NCI-H1930 (cell line): ENCODE measurements at places on chromosomes 1 and 21.

DNA sequence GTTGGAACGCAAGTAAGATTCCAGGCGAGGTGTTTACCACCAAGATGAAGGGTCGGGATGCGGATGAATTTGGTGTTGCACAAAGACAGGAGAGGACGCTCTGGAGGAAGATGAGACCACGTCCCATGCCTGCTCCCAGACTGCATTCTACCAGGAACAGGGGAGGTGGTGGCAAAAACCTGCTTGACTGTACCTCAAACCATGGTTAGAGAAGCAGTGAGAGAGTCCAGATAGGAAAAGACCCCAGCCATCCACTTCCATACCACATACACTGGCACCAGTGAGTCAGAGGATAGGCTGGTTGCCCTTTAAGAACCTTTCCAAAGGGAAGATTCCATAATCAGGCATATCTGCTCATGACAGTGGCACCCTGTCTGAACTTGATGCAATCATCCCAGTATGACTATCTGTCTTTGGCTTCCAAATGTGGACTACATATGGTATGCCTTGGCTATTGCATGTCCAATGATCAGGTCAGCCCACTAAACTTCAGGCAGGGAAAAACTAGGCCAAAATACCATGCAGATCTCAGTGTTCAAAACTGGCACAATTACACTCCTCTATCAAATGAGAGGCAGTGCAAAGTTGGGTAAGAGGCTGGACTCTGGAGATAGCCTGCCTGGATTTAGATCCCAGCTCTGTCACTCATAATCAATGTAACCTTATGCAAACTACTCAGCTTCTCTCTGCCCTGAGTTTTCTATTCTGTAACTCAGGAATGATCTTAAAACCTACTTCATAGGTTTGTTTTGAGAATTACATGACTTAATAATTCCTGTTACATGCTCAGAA is 20.6 kb downstream of the NPR1 start:
- DNase-seq = no peak

- no peak for DNase-seq
These were observed 44.9 kb downstream of the ACOT7 start for GRCh38 chr1:6348511-6349191.

- DNase-seq = no peak
These were observed 87.6 kb downstream of the ACTL8 start for GRCh38 chr1:17842686-17843085.

DNA sequence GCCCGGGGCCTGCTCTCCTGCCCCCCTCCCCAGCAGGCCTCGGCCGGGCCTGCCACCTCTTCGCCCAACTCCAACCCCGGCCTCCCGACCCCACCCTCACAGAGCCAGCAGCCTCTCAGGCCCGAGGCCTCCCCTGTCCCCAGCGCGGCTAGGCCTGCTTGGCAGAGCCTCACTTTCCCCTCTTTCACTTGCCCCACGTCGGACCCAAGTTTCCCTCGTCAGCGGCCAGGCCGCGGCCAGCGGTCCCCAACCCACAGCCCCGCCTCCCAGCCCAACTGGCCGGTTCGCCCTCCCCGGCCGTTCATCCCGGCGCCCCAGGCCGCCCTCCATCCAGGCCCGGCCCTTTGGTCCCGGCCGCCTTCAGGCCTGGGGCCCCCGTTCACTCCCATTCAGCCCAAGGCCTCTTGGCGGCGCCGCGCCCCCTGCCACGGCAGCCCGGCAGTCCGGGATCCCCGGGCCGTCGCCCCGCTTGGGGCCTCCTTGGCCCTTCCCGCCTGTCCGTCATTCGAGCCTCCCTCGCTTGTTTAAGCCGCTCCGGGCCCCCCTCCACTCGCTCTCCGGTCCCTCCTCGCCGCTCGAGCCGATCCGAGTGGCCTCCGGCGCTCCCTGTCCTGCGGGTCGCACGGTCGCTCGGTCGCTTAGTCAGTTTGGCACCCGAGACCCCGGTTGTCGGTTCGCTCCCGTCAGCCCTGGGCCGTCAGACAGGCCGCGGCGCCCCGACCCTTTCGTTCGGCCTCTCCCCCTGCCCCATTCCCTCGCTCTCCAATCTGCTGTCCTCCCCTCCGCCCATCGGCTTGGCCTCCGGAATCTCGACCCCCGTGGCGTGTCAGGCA is 1.4 kb downstream of the LRRC41 start:
- peak; percentile 17 for DNase-seq

DNA sequence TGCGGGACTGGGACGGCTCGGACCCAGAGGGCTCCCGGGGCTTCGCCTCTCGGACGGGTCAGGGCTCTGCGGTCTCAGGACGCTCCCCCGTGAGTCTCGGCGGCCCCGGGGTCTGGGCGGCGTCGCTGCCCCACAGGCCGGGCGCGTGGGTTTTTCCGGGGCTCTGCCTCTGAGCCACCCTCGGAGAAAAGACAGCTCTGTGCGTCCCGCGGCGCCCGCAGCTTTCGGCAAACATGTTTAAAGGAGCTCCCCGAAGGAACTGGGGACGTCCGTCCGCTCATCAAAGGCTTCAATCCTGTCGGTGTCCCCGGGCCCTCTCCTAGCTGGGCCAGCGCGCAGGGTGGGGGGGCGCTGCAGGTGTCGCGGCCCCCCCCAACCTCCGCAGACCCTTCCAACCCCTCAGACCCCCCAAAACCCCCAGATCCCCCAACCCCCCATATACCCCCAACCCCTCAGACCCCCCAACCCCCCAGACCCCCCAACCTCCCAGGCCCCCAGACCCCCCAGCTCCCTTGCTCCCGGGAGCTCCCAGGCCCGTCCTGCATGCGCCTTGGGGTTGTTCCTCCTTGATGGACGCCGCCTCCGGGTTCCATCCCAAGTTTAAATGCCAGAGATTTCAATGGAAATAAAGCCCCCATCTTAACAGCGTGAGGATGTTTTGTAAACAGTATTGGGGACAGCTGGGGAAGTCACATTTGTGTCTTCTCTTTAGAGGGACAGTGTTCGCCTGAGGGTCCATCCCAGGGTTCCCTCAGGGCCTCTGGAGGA is 996 bp upstream of the C1orf159 start:
- DNase-seq = no peak

DNA sequence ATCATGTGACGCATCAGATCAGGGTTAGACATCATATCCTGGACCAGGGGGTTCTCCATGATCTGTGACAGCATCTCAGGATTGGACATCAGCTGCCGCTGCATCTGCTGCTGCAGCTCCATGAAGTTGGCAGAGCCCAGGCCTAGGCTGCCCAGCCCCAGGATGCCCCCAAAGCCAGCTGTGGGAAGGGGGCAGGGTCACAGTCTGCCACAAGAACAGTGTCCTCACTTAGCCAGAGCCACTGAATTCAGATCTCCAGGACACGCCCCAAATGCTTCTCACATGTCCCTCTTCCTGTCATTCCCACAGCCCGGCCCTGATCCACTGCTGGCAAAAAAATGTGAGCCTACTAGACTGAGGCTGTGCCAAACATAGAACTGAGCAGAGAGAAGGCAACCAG is 3.2 kb downstream of the UBQLN4 start:
- DNase-seq = no peak

DNA sequence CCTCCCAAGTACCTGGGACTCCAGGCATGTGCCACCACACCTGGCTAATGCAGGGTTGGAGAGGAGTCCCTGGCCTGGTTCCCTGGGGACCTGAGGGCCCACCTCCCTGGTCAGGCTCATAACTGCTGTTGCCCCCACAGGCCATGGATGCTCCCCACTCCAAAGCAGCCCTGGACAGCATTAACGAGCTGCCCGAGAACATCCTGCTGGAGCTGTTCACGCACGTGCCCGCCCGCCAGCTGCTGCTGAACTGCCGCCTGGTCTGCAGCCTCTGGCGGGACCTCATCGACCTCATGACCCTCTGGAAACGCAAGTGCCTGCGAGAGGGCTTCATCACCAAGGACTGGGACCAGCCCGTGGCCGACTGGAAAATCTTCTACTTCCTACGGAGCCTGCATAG is 4.5 kb downstream of the FBXO6 start:
- DNase-seq = no peak

- DNase-seq = no peak
These were observed 650.4 kb downstream of the LTN1 start for GRCh38 chr21:28342212-28342810.

DNA sequence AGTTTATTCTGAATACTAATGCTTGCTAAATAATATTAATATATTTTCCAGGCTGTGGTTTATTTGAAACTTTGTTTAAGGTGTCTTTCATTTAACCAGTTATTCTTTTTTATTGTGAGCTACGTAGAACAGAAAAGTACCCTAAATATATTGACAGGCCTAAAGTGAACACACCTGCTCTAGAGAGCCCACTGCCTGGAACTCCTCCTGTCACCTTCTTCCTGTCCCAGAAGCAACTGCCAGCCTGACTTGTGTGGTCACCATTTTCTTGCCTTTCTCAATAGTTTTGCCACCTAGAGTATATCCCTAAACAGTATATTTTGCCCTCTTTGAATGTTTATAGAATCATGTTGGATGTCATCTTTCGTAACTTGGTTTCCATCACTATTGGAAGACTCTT is 48.5 kb downstream of the SCCPDH start:
- DNase-seq = no peak

GRCh38 chr1:6423321-6423999 is 1.1 kb upstream of the ESPN start:
- peak; percentile 48 for DNase-seq

DNA sequence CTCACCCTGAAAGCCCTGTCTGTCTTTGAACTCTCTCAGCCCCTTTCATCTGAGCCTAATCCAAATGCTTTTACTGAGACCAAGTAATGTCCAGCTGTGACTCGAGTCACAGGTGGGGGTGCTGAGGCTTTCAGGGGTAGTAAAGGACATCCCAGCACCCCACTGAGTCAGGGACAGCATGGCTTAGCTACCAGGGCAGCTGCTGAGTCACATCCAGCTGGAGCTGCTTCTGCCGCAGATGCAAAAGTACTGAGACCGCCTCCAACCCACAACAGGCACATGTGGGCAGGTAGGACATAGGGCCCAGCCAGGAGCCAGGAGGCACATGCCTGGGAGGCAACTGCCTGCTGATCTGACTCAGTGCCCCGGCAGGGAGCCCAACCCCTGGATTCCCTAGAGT is 6.7 kb upstream of the VSIG8 start:
- DNase-seq = no peak
